ENCODE measurements at places on chromosomes 7 and 10.

GRCh38 chr10:78787125-78787524 is 281.6 kb upstream of the ZMIZ1 start:
- DNase-seq = no peak

GRCh38 chr10:64081947-64082482 is 560.8 kb downstream of the REEP3 start:
- DNase-seq = no peak

- DNase-seq = no peak
These were observed 97.7 kb upstream of the FAM204A start for GRCh38 chr10:118439824-118440223.

DNA sequence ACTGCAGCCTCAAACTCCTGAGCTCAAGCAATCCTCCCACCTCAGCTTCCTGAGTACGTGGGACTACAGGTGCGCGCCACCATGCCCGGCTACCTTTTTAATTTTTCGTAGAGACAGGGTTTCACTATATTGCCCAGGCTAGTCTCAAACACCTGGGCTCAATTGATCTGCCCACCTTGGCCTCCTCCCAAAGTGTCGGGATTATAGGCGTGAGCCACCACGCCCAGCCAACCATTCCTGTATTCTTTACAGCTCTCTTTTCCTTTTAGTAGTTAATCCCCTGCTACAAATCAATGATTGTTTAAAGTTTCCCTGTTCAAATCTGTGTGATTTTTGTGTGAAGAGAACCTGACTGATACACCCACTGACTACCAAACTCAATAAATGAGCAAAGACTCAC is 75.4 kb upstream of the SVIL start:
- no peak for DNase-seq

GRCh38 chr7:108589199-108589598 is 19.5 kb downstream of the DNAJB9 start:
- DNase-seq = no peak
